Stimulated activated CD8-positive, alpha-beta memory T cell treated with anti-CD3 and anti-CD28 coated beads, Interleukin-7, amount 100 ng/mL, for 1 hour (primary cell): ENCODE measurements at places on chromosomes 11 and 22.

- no peak for DNase-seq
Observed at GRCh38 chr11:26286472-26287066, 45.4 kb upstream of the ANO3 start.

GRCh38 chr22:41915035-41915785 is at the start of gene SHISA8:
TSS of gene SHISA8 (minus strand) at chr22:41915074. CDS start at chr22:41914667, 407 bp downstream.
- DNase-seq = no peak

- DNase-seq = no peak
Observed at GRCh38 chr22:19930551-19931486, 10.8 kb upstream of the COMT start.

- DNase-seq = no peak
Observed at GRCh38 chr11:71078482-71078881, 173.9 kb downstream of the SHANK2 start.

DNA sequence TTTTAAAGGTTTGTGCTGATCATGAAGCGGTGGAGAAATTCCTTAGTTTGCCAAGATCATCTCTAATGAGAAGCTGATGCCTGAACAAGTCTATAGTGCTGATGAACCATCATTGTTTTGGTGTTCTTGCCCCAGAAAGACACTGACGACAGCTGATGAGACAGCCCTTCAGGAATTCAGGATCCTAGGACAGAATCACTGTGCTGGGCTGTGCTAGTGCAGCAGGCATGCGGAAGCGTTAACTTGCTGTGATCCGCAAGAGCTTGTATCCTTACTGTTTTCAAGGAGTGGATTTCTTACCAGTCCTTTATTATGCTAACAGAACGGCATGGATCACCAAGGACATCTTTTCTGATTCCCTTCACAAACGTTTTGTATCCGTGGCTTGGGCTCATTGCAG is 104.1 kb downstream of the TBC1D22A start:
- DNase-seq = no peak

DNA sequence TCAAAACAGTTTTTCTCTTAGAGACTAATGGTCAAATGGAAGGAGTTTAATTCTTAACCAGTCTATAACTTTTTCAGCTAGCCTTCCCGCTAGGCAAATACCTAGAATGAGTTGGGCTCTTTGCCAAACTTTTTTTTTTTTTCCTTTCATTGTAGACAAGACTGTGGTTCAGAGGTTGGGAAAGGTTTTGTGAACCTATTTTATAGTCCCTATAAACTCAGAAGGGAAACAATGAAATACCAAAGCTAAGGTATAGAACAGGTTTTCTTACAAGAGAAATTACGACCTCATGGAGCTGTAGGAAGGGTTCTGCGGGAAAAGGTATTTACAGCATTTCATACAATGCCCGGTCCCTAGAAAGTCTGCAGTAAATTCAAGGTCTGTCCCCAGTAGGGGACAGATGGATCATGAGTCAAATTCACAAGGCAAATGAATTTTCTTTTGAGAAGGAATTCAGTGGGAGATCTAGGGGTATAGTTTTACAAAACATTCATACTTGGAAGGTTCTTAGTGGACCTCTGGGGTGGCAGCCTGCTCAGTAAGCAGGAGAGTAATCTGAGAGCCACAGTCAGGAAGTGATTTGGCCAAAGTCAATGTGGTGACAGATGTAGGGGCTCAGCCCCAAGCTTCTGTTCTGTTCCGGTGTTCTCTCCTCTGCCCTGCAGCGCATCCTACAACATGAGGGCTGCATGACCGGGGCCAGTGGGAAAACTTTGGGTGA is 146.8 kb downstream of the DBX1 start:
- no peak for DNase-seq

- no peak for DNase-seq
Observed at GRCh38 chr11:128231845-128232410, 355.4 kb downstream of the ETS1 start.

GRCh38 chr11:1763336-1763795 is 361 bp downstream of the CTSD start:
- DNase-seq = no peak
